Stimulated activated CD4-positive, alpha-beta T cell treated with anti-CD3 and anti-CD28 coated beads, Interleukin-15, amount 100 ng/mL, for 24 hours (primary cell): ENCODE measurements at places on chromosomes 5 and 9.
A peak's percentile ranks its signal among the peaks of the same experiment; 100 is the strongest.

DNA sequence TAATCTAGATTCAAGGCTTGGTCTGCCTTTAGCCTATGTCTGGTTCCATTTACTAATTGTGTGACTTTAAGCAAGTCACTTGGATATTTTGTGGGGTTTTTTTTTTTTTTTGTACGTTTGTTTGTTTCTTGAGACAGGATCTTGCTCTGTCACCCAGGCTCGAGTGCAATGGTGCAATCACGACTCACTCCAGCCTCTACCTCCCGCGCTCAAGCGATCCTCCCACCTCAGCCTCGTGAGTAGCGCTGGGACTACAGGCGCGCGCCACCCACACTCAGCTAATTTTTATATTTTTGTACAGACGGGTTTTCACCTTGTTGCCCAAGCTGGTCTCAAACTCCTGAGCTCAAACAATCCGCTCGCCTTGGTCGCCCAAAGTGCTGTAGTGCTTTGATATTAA, 1.1 kb upstream of the PFDN1 start:
- no peak for DNase-seq

- no peak for DNase-seq
These were observed 60.6 kb downstream of the DRD1 start for GRCh38 chr5:175383350-175383749.

DNA sequence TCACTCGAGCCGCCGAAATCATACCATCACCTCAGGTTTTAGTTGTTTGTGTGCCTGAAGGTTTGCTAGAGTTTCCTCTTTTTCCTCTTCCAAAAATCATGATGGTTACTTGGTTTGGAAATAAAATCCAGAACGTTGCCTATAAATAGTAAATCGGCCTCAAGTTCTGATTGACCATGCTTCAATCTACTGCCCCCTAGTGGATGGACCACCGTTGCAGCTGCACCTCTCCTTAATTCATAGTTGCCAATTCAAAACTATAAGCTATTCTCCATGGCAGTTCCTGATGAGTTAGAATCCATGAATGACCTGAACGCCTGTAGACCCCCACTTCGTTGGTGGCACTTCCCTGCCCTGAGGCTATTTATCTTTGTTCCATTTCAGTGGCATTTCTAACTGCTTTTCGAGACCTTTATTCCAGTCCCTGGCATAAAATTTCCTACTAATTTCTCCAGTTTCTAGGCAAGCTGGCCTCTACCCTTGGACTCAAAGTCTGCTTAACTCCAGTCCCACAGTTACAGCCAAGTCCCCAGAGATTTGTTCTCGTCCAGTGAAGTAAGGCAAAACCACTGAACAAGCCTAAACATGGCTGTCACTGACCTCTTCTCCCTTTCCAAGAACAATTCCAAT, 422.6 kb downstream of the EFNA5 start:
- DNase-seq: peak; percentile 63

- no peak for DNase-seq
These were observed 44.5 kb upstream of the JMY start for GRCh38 chr5:79191457-79191856.

GRCh38 chr5:35988529-35988928, 2.7 kb downstream of the UGT3A1 start:
- no peak for DNase-seq

DNA sequence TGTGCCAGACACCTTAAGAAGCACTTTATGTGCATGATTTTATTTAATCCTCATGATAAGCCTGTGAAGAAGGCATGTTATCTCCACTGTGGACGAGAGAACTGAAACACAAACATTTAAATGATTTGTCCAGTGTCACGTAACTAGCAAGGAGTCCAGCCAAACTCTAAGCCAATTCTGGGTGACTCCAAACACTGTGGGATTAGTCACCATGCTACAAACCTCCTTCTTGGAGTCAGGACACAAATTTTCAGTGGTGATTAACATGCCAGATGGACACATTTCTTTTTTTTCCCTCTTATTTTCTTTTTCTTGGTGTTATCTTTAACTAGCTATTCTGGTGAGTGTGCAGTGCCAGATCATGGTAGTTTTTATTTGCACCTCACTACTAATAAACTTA, 316.8 kb downstream of the NDUFS4 start:
- DNase-seq: no peak

GRCh38 chr5:13866792-13867191, 77.7 kb downstream of the DNAH5 start:
- DNase-seq: peak; percentile 19

- DNase-seq: no peak
These were observed 20.4 kb upstream of the DELE1 start for GRCh38 chr5:141903261-141903660.

- DNase-seq: no peak
These were observed 186.2 kb upstream of the OTULINL start for GRCh38 chr5:14395411-14395810.

DNA sequence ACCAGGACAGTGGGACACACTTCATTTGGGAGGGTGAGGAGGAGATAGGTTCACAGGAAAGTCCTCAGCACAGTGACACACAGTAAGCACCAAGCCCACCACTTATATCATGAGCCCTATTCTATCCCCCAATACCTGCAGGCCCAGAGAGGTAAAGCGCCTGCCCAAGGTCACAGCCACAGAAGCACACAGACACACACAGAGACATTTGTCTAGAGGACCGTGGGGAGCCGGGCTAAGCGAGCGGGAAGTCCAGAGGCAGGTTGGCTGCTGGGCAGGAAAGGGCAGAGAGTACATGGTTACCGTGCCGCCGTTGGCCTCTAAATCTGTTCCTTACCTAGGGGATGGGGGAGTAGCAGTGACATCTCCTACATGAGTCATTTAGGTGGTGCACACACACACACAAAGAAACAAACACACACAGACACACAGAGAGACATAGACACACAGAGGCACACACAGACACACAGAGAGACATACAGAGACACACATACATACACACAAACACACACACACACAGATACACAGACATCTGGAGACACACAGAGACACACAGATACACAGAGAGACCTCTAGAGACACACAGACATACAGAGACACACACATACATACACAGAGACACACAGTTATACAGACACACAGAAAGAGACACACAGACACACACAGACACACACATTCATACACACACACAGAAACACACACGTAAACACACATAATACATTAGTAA, 15.9 kb upstream of the DUSP1 start:
- no peak for DNase-seq

GRCh38 chr9:36053971-36054370, 17.3 kb downstream of the RECK start:
- no peak for DNase-seq

DNA sequence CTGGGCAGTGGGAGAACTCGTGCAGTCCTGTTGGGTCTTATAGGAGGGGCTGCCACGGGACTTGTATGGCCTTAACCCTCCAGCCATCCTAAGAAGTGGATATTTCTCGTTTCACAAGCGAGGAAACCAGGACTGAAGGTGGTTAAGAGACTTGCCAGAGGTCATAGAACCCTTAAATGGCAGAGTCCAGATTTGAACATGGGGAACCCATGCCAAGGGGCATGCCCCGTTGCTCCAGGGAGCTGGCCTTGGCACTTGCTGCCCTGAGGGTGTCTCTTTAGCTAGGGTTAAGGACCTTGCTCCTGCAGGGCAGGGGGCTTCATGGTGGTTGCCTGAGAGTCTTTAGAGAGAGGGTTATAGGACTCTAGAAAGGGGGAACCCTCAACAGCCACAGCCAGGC, 63.4 kb downstream of the DAB2IP start:
- no peak for DNase-seq

DNA sequence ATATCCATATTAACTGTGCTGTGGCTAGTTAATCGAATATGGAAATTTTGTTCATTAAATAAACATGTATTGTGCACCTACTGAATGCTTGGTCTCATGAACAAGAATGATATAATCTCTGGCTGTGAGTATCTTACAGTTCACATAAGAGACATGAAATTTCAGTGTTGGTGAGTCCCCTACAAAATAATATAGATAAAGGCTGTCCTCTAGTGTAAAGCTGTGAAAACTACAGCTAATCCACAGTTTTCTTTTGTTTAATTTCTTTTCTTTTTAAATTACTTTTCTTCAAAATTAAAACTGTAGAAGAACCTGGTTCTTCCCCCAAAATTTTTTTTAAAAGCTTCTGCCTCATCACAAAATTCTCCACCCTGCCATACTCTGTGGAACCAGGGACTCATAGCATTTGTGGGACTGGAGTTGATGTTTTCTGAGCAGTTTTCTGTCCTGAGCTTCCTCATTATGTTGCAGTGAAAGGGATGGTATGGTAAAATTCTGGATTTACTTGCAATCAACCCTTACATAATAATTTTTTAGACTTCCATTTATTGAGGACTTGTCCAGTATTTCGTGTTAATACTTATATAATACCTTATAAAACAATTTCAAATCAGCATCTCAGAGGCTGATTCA, 135.0 kb downstream of the STK32A start:
- DNase-seq: no peak

- no peak for DNase-seq
These were observed 178.7 kb upstream of the NR3C1 start for GRCh38 chr5:143582176-143582575.

DNA sequence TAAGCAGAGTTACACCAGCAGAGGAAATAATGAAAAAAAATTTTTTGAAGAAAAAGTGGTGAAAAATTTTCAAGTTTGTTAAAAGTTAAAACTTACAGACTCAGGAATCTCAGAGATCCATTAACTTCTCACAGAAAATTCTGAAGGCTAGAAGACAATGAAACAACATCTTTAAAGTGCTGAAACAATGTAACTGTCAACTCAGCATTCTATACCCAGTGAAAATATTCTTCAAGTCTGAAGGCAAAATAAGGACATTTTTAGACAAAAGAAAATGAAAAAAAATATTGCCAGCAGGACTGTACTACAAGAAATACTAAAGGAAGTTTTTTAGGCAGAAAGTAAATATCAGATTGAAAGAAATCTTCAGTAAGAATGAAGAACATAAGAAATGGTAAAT, 36.7 kb upstream of the RGMB start:
- DNase-seq: no peak

DNA sequence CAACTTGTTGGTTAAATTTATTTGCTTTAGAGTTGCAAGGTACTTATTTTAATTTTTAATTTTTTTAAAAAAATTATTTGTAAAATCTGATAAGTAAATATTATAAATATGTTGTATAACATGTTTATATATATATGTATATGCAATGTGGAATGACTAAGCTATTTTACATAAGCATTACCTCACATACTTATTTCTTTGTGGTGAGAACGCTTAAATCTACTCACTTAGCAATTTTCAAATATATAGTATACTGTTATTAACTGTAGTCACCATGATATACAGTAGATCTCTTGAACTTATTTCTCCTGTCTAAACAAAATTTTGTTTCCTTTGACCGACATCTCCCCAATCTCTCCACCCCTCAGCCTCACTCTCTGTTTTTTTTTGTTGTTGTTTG, 147.8 kb downstream of the NNT start:
- DNase-seq: no peak

GRCh38 chr9:16469184-16469583, 401.3 kb downstream of the BNC2 start:
- DNase-seq: no peak

GRCh38 chr5:90161414-90161813, 248.1 kb downstream of the CETN3 start:
- DNase-seq: no peak

- DNase-seq: no peak
These were observed 128.1 kb upstream of the RPS23 start for GRCh38 chr5:82406205-82406773.

GRCh38 chr5:5544094-5544663, 121.7 kb downstream of the ICE1 start:
- DNase-seq: no peak

GRCh38 chr9:96868709-96869108, 14.4 kb upstream of the ZNF782 start:
- no peak for DNase-seq

DNA sequence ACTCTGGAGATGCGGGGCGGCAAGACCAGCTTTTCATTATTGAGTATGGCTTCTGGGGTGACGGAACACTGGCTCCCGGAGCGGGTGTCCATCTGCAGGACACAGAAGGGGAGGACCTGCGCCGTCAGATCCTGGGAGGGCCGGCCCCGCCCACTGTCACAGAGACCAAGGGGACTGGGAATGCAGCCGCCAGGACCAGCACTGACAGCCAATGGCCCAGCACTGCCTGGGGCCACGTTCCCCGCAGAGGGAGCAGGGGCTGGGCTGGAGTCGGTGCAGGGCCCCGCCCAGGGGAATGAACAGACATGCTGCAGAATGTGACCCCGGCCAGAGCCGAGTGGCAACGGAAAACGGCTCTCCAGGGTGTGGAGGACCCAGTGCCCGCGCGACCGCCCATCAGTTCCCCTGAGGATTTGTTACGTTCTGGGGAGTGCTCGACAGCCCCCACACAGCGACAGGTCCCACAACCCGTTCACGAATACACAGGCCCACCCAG, at the start of gene ZDHHC11:
Gene ZDHHC11, minus strand, starts transcription at position 476 of the 496 bp plus-strand sequence. Its CDS starts 384 bp downstream, at position 92.
- no peak for DNase-seq

- DNase-seq: peak; percentile 8
These were observed 84.5 kb downstream of the SLC1A1 start for GRCh38 chr9:4574657-4575243.

DNA sequence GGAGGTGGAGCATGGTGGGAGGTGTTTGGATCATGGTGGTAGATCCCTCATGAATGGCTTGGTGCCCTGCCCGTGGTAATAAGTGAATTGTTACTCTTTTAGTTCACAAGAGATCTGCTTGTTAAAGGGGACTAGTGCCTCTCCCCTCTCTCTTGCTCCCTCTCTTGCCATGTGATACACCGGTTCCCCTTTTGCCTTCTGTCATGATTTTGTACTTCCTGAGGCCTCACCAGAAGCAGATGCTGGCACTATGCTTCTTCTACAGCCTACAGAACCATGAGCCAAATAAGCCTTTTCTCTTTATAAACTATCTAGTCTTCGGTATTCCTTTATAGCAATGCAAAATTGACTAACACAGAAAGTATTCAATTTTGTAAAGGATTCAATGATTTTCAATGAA, 817.1 kb downstream of the TLR4 start:
- no peak for DNase-seq
